RCC 7860 (cell line): ENCODE measurements at places on chromosomes 5 and 9.
A peak's percentile ranks its signal among the peaks of the same experiment; 100 is the strongest.

- DNase-seq: no peak
Measured at GRCh38 chr5:15080219-15080618, 208.6 kb upstream of the ANKH start.

DNA sequence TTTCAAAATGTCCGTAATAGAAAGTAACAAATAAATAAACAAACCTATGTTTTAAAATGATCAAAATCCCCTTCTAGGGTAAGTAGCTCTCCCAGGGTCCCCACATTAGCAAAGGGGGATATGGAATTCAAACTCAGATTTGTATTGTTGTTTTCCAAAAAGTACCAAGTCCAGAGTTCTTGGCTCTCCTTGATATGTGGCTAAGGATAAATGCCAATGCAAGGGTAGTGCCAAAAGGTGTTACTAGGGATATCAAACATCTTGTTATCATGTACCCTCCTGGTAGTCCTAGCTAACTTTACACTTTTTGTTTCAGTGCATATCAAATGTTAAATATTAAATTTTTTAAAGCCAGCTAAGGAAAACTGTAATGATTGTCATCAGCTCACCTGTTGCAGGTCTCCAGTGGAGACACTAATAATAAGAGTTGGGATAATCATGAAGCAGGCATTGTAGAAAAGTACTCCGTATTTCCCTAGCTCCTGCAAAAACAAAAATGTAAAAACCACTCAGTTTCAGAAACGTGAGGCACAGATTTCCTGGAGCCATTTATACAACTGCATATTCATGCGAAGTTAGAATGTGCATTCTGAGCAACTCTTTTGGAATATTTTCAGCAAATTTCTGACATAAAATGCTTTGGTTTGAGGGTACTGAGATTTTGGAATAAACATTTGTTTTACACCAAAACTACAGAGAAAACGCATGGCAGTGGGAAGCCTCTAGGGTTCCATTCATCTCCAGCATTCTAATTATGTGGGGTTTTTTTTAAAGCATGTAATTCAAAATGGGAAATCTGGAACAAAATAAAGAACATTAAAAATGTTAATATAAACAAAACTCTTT lies 39.8 kb downstream of the SLC35D2 start:
- no peak for DNase-seq

DNA sequence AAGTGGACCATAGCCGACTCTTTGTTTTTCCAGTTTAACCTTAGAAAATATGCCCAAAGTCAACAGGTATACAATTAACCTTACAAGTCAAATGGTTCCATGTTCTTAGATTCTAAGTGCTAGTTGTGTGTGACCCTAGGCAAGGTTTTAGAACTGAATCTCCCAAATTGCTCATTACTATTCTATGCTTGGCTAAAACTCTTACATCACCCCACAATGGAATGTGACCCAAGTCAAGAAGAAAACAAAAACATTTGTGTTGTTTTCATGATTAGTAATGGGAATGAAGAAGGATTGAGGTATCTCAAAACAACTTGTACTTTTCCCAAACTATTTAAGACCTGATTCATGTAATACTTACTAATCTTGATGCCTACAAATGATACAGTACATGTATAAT lies 159.2 kb downstream of the ARRDC3 start:
- no peak for DNase-seq

GRCh38 chr9:98552331-98552730 lies 156.4 kb downstream of the GABBR2 start:
- DNase-seq: no peak

- no peak for DNase-seq
Measured at GRCh38 chr5:159174511-159175168, 34.7 kb downstream of the RNF145 start.

DNA sequence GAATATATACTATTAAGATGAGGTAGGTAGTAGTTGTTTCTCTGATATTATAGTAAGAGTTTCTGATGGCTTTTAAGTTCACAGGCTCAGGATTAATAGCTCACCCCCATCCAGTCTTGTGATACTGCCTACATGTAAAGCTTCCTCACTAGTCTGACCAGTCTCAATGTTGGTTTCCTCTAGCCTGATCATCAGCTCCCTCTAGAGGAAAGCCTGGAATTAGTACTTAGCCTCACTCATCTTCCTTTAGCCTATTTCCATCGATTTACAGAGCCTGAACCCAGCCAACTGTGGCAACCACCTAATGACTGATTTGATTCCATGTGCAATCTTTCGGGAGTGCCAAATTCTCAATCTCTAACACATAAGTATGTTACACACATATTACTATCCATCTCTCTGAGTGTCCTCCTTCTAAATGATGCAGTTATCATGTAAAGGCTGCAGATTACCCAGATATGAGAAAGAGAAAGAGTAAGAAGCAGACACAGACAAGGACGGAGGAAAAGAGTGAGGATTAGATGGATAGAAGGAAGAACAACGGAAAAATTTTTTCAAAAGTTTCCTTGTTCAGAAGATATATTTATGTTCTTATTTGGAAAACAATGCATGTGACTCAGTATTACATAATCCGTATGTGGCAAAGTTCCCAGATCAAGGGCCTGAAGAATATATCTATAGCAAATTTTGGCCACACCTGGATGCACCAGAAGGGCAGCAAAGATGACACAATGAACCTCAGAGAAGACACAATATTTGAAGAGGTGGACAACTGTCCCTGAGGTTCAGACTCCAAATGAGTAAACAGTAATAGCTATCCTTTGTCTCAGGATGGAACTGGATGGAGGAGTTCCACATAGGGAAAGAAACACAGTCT lies 333.7 kb downstream of the ELAVL2 start:
- peak; percentile 42 for DNase-seq

GRCh38 chr5:122723606-122724352 lies 51.1 kb upstream of the SNX2 start:
- DNase-seq: no peak

DNA sequence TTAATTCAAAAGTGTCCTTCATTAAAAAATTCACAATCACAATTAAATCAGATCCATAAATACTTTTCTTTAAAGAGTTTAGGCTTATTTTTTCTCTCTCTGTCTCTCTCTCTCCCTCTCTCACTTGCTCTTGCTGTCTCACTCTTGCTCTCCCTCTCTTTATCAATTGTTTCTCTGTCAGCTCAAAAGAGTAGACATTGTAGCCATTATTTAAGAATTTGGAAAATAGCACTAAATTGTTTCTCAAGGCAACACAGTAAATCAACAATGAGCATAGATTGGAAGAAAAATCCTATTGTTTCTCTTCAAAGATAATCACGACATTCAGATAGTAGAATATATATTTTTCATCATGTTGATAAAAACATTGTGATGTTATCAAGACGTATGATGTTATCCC lies 1114.0 kb downstream of the PTPRD start:
- no peak for DNase-seq

GRCh38 chr5:133820507-133820906 lies 147.9 kb downstream of the C5orf15 start:
- DNase-seq: no peak

DNA sequence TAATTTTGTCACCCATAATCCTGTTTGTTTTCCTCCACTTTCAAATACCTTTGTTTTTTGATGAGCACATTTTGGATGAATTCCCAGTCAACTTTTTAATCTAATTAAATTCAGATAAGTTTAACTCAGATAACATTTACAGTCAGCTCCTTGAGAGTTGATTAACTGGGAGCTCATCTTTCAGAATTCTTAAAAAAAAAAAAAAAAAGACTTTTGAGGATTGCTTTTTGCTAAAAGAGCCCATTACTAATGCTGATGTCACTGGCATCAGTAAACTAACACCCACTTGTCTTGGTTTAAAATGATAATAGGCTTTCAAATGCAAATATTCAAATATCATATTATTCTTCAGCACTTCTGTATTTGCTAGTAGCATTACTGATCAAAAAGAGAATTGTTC lies 47.1 kb upstream of the NFIB start:
- no peak for DNase-seq

- peak; percentile 89 for DNase-seq
Measured at GRCh38 chr9:106893088-106893487, 30.1 kb downstream of the ZNF462 start.

DNA sequence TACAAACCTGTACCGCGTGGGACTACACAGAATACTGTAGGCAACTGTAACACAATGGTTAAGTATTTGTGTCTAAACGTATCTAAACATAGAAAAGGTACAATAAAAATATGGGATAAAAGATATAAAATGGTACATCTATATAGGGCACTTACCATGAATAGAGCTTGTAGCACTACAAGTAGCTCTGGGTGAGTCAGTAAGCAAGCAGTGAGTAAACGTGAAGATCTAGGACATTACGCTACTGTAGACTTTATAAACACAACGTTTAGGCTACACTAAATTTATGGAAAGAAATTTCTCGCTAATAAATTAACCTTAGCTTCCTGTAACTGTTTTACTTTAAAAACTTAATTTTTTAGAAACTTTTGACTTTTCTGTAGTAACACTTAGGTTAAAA lies 46.5 kb downstream of the MRPS27 start:
- DNase-seq: no peak

GRCh38 chr9:79580055-79580454 lies 8.3 kb downstream of the TLE4 start:
- no peak for DNase-seq

- no peak for DNase-seq
Measured at GRCh38 chr5:96084874-96085506, 123.3 kb upstream of the ELL2 start.

DNA sequence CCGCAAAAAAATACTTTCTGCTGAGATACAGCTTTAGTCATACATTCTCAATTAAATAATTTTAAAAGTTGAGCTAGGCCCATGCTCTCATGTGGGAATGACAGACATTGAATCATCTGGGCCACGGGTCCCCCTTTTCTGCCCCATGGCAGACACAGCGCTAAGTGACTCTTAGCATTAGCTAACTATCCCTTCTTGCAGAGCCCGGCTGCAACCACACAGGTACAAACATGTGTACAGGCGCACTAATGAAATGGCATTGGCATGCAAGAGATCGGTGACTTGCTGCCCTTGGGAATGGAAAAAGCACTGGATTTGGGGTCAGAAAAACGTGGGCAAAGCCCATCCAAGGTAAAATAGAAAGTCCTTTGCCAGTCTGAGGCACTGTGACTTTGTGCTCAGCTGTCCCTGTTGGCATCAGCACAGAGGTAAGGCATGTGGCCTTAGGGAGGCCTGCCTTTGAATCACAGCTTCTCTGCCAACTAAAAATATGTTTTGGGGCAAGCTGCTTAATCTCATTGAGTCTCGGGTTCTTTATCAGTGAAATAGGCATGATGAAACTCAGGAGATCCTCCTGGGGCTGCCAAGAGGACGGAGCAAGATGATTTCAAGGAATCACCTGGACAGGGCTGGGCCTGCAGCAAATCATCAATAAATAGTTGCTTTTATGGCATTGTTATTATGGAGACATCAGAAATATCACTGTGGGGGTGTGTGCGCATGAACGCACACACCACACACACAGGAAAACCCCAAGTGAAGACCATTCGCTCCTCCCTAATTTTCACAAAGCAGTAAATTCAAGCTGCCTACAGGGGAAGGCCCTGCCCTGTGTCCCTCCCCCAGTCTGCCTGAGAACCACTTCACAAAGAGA lies 54.2 kb downstream of the WHRN start:
- DNase-seq: no peak

GRCh38 chr5:167570431-167570830 lies 721.0 kb upstream of the WWC1 start:
- DNase-seq: no peak

DNA sequence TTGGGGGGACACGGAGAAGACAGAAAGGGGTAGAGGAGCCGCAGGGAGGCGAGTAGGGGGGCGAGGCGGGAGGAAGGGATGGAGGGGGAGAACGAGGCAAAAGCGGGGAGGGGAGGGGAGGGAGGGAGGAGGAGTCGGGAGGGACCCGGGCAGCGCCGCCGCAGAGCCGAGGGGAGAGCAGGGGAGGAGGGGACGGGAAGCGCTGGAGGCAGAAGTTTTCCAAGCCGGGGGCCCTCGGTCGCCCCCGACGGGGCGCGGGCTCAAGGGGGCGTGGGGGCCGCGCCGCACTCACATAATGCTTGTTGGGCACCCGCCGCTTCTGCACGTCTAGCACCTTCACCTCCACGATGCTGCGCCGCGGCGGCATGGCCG lies 353 bp downstream of the SH3PXD2B start:
- DNase-seq: no peak

DNA sequence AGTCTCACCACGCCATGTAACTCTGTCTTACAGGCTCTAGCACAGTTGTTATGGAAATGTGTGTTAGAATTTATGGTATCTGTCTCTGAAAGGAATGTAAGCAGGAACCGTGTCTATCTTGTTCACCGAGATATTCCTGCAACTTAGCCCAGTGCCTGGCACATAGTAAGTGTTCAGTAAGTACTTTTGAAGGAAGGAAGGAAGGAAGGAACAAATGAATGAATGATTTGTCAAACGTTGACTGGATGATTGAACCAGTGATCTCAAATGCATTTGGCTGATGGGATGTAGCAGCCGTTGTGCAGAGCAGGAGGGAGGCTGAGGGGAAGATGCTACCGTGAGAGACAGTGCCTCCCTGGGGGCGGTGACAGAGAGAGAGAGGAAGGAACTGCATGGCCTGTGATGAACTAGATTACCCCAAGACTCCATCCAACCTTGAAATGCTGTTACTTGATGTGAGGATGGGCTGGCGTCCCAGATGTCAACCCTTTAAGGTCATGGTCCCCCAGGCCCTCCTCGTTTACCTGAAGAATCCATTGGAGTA lies 47.5 kb upstream of the PPARGC1B start:
- no peak for DNase-seq

DNA sequence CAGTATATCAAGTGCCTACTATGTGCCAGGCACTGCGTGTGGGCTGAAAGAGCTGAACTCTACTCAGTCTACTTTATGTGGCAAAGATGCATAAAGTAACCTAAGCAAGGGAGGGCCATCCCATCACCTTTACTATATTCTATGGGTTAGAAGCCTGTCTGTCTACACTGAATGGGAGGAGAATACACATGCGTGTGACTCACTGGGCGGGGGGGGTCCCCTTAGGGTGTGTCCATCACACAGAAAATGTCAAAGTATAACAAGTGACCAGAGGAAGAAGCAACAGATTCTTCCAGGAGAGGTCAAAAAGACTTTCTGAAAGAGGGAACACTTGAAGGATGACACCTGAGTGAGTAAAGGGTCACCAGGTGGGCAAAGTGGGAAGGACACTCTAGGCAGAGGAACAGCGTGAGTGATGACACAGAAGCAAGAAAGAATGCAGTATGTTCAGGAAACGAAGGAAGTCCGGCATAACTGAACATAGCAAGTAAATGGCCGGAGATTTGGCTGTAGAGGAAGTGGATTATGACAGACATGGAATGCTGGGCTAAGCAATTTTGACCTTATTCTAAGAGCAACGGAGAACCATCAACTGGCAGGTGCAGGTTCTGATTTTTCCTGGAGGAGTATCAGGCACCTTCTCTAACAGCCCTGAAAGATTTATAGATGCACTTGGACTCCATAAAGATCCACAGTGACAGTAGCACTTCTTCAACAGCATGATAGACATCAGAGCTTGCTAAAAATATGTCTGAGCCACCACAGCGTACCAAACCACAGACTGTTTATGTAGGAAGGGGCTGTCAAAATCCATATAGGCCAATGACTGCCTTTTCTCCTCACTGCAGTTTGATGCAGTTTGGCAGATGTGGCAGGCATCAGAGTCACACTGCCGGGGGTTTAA lies 8.0 kb upstream of the WHRN start:
- DNase-seq: no peak

GRCh38 chr5:81424728-81425127 lies 30.8 kb upstream of the ACOT12 start:
- DNase-seq: no peak

GRCh38 chr5:134124289-134125038 lies 10.0 kb downstream of the TCF7 start:
- DNase-seq: peak; percentile 75
